ENCODE measurements at places on chromosomes 12 and 14.

- no peak for DNase-seq
Measured at GRCh38 chr12:88544991-88545980, 35.0 kb downstream of the KITLG start.

DNA sequence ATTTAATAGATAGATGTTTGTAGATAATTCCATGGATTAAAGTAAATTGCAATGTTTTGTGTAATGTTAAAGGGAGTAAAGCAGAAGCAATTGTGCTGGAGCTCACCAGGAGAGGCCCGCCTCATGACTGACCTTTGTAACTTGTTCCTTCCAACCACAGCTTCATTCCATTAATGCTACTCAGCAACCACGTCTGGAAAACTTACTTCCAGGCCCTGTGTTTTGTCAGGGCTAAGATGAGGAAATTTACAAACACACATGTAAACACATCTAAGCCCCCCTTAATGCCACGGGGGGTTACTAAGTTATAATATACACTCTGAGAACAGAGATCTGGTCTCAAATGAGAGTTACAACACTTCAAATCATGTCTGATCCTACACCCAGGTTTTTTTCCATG lies 12.4 kb downstream of the LUM start:
- no peak for DNase-seq

DNA sequence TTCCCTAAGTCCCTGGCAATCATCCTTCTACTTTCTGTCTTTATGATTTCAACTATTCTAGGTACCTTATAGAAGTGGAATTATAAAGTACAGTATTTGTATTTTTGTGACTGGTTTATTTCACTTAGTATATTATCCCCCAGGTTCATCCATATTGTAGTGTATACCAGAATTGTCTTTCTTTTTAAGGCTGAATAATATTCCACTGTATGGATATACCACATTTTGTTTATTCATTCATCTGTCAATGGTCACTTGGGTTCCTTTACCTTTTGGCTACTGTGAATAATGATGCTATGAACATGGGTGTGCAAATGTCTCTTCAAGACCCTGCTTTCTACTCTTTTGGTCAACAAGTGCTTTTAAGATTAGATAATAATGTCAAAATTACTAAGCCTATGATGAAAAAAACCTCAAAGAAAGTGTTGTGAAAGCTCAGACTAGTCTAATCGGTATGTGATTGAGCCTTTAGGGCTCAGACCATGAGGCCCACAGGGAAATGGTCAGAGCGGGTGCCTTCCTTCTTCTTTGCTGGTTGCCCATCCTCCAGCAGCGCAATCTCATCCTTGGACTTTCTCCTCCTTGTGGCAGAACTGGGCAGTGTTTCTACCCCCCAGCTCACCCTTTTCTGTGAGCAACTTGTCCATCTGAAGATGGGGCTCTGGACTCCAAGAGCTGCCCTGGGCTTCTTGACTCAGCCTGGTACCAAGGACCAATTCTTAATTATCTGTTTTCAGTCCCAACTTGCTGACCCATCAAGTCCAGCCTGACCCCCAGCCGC lies 105.4 kb downstream of the TTC8 start:
- DNase-seq = no peak

- DNase-seq = no peak
Measured at GRCh38 chr14:73365727-73366126, 92.6 kb downstream of the NUMB start.

GRCh38 chr14:95961481-95961880 lies 77.7 kb upstream of the C14orf132 start:
- no peak for DNase-seq

DNA sequence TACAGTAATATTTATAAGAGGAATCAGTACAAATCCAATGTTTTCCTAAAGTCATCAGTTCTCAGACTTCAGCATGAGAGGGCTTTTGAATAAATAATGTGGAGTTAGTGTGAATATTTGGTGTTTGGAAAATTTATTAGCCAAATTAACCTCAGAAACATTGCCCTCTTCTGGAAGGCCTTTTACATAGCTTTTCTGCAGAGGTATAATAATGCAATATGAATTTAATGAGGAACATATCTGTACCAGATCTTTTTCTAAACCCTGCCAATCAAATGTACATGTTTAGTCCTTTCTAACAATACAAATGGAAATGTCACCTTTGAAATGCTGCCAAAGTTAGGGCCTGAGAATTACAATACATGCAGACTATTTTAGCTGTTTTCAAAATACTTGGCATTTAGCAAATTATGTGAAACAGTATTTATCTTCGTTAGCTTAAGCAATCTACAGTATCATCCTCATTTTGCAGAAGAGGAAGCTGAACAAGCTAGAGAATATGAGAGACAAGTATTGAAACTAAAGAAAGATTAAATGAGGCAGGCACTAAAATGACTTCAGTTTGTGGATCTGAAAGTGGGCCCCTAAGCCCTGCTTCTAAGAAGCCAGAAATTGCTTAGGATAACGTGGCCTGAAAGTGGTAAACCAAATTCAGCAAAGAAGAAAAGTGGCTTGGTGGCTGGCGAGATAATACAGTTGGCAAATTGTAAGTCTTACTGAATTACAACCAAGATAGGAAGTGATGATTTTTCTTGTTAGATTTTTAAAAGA lies 60.4 kb upstream of the MANSC4 start:
- no peak for DNase-seq

GRCh38 chr12:55713721-55714120 lies 2.1 kb upstream of the BLOC1S1 start:
- no peak for DNase-seq

DNA sequence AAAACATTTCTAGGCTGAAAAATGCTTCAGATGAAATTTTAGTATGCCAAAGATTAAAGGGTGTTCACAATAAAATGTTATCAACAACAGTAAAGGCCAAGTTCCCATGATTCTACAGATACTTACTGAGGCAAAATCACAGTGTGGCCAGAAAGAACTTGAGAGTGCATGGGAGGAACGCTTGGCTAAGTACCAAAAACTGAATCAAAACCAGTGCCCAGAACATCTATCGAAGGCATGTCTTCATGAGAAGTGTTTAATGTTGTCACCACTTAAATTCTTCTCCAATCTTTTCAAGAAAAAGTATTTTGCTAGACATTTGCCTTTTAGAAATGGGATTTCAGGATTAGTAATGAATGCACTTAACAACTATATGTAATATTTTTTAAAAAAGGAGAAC lies 41.5 kb downstream of the KIF21A start:
- DNase-seq = no peak

DNA sequence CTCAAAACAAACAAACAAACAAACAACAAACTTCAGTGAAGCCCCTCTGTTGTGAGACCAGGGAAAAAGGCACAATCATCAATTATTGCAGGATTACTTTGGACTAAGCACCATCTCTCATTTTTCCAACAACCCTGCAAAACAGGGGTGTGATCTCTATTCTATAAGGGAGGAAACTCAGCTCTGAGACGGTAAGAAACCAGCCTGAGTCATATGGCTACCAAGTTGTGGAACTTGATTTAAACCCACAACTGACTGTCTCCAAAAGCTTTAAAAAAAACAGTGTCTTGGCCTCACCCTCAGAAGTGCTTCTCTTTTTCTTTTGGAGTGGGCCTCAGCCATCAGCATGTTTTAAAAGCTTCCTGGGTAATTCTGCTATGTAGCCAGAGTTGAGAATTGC lies 49.8 kb downstream of the RIN3 start:
- no peak for DNase-seq

GRCh38 chr12:40248585-40249297 lies 23.9 kb downstream of the LRRK2 start:
- no peak for DNase-seq

GRCh38 chr14:85545738-85546137 lies 15.8 kb downstream of the FLRT2 start:
- no peak for DNase-seq

DNA sequence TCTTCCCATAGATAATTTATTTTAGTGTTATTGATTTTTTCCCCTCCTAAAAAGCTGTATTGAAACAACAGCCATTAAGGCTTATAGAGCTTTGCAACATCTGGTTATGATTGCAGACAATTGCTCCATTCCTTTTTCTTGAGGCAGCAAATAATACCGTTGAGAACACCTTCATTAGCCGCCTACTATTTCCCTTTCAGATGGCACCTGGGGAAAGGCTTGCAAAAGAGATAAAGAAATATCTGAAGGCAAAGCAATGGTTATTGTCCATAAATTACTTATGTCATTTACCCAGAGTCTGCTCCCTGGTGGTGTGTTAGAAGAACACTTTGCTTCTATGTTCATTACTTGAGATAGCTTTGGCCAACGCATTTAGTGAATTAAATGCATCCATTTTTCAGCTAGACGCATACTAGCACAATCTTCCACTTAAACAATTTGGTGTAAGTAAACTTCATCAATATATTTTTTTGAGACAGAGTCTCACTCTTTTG lies 377.8 kb downstream of the KCNH5 start:
- DNase-seq = no peak

DNA sequence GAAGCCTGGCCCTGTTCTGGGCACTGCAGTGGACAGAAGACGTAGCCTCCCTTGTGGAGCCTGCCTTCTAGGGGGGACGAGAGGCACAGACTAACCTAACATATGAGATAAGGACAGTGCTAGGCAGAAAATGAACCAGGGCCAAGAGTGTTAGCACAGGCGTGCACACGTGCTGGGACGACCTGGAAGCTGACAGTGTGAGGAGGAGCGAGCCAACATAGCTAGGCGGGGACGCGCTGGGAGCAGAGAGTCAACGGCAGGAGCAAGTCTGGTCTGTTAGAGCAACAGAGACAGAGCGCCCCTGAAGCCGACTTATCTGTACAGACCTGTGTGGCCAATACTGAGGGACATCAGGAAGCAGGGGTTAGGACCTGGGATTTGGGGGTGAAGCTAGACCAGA lies 8.0 kb downstream of the PXMP2 start:
- no peak for DNase-seq

- DNase-seq = no peak
Measured at GRCh38 chr12:11545484-11546330, 103.8 kb upstream of the ETV6 start.

GRCh38 chr14:66495218-66496098 lies 9.3 kb downstream of the CCDC196 start:
- DNase-seq = no peak

DNA sequence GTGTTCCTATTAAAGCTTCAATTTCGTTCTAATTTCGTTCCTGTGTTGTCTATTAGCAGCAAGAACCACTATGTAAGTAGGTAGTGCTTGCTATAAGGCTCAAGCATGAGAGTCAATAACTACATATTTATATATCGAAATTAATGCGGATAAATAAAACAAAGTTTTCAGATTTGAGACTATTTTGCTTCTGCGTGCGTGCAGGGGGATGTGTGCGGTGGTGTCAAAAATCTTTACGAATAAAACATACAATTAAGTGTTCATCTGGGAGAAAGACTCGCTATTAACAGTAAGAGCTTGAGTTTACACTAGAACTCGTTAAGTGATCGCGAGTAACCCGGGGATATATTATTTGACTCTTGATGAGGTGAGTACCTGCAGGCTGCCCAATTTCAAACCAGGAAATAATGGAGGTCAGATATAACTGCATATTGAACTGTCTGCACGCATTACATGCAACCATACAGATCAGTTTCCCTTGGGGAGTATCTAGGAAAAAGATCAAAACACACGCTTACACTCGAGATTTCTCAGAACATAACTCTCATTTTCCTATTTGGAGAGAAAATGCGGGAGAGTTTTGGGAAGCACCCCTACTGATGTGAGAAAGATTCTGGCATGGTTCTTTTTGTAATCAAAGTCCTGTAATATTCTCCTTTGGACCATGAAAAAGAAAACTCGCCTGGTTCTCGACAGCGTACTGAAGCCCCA lies 813 bp downstream of the TWF1 start:
- DNase-seq = no peak

GRCh38 chr14:87142551-87143211 lies 850.3 kb downstream of the GALC start:
- no peak for DNase-seq

- DNase-seq = no peak
Measured at GRCh38 chr12:62728741-62729140, 206.2 kb downstream of the PPM1H start.

DNA sequence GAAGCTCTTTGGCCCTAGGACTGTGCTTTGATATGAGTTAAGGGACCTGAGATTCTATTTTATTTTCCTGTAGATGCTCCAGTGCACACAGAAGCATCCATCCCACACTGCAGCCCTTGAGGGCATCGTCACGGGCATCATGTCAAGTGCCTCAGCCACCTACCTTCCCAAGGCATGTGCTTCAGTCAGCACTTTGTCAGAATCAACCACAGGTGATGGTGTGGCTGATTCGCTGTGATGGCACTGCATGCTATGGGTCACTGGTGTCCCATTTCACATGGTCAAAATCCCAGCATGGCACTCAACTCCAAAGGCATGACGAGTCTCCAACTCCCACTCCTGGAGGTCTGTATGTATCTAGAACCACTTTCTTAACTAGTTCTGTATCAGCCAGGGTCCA lies 100.8 kb downstream of the AACS start:
- DNase-seq = no peak

DNA sequence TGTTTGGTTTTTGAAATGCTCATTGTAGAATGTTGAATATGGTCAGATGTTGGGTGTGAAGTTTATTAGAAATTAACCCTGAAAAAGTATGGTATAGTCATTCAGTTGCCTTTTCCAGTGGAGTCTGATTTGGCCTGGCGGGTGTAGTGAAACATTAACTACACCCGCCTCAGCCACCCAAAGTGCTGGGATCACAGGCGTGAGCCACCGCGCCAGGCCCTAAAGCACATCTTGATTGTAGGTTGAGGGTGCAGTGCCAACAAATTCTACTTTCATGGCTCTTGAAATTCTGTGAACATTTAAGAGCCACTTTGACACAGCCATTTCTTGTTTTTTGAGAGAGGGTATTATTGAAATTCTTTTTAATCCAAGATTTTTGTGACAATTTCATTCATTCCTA lies 624.9 kb downstream of the DIO2 start:
- no peak for DNase-seq

DNA sequence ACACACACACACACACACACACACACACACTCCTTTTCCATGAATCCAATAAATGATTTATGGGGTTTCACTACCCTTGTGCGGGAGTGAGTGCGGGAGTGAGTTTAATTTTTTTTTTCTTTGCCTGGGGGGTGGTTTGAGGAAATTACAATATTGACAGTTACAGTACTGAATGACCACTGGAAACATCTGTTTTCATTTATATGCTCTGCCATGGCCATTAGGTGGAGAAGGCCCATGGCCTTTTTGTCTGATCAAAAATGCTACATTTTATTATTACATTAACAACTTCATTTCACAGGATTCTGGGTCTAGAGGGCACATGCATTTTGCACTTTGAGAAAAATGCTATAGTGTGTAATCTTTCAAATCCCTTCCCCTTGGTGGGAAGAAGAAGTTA lies 5.9 kb downstream of the TBX3 start:
- DNase-seq = no peak

DNA sequence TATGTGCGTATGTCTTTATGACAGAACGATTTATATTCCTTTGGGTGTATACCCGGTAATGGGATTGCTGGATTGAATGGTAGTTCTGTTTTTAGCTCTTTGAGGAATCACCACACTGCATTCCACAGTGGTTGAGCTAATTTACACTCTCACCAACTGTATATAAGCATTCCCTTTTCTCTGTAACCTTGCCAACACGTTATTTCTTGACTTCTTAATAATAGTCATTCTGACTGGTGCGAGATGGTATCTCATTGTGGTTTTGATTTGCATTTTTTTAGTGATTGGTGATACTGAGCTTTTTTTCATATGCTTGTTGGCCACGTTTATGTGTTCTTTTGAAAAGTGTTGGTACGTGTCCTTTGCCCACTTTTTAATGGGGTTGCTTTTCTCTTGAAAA lies 49.7 kb downstream of the FRS2 start:
- no peak for DNase-seq

GRCh38 chr12:49880756-49881414 lies 22.8 kb downstream of the FAIM2 start:
- DNase-seq = no peak

GRCh38 chr12:119786539-119786938 lies 90.6 kb downstream of the CIT start:
- DNase-seq = no peak
